ENCODE measurements at places on chromosomes 11 and 22.

DNA sequence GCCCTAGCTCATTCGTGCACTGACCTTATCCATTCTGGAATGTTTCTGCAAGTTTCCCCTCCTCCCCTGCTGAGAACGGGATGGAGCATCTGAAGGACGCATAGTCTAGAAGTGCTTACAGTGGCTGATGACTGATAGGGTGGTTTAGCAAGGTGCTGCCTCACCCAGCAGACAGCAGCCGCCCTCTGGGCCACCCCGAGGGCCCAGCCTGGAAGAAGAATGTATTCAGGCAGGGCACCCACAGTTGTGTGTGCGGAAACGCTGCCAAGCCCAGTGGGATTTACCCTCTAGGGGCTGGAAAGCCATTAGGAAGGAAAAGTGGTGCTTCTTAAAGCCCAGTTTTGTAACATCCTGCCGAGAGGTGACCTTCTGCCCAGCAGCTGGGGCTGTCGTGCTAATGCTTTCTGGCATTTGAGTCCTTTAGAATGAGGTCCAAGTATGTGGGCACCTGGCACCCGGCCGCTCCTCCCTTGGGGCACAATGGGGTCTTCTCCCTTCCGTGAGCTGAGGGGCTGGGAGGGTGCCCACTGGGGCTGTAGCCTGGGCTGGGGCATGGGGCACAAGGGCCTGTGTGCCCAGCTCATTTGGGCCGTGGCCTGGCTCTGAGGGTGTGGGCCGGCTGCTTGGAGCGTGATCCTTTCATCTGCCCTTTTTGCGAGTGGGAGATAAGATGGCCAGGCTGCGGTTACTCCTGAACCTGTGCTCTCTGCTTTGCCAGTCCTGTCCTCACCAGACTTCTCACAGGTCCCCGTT is 14.4 kb downstream of the FBLN1 start:
- no peak for DNase-seq

- DNase-seq = no peak
Observed at GRCh38 chr11:113465786-113466185, 9.4 kb downstream of the DRD2 start.

- DNase-seq = no peak
Observed at GRCh38 chr11:89267660-89268302, 90.1 kb downstream of the TYR start.

GRCh38 chr11:59918480-59918879 is 19.8 kb upstream of the OOSP1 start:
- DNase-seq = no peak

- DNase-seq = no peak
Observed at GRCh38 chr11:119445850-119446249, 22.9 kb upstream of the THY1 start.

DNA sequence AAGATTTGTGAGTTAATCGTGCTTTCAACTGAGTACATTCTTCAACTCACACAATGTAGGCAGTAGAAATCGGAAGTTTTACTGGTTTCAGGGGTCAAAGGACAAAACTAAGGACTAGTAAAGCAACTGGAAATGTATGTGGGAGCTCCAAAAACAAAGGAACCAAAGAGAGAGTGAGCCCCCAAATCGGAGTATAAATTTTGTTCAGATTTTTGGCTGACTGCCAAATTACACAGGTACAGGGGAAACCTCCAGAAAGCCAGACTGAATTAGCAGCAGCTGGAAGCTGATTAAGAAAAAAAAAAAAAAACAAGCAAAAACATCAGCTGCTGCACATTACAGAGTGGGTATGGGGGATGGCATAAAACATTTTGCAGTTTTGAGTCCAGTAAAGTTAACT is 75.2 kb upstream of the GNAZ start:
- DNase-seq = no peak

DNA sequence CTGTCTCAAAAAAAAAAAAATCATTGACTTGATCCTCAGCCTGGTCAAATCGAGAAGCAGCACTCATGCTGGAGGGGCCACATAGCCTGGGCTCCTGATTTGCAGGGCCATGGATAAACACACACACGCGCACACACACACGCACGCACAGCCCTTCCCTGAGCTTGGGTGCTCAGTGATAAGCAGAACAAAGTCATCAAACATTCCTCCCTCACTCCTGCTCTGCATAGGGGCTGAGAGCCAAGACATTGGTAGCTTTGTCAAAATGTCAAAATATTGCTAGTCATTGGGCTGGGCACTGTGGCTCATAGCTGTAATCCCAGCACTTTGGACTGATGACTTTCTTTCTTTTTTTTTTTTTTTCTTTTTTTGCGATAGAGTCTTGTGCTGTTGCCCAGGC is 34.0 kb upstream of the A4GALT start:
- no peak for DNase-seq

DNA sequence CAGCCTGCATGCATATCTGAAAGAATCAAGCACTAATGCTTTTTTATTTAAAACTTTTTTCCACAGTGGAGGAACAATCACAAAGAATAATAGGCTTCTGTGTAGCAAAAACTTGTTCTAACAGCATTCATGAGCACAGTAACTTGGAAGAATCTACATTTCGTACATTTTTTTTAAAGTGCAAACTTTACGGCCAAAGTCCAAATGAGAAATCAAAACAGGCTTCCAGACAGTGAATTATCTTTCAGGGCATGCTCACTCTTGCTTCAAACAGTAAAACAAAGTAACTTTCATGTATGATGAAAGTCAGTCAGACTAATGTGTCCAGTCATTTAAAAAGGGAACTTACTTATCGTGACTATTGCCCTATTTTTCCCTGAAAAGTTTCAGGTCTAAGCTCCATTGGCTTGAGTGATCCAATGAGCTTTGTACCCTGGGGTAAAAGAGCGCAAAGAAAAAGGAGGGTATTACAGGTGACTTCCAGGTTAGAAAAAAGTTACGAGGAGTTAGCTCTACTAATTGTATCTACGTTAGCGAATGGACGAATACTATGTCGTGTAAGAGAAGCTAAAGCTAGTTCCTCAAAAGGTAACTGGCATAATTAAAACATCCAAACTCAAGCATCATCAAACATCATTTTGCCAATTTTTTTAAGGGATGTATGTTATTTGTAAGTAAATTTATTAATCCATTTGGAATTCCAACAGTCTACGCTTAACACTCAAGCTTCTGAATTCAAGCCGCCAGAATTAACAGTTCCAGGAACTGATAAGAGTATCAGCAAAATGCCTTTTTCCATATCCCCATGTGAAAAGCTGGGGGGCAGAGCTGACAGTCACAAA is 1.7 kb downstream of the PICALM start:
- DNase-seq = peak; percentile 84

DNA sequence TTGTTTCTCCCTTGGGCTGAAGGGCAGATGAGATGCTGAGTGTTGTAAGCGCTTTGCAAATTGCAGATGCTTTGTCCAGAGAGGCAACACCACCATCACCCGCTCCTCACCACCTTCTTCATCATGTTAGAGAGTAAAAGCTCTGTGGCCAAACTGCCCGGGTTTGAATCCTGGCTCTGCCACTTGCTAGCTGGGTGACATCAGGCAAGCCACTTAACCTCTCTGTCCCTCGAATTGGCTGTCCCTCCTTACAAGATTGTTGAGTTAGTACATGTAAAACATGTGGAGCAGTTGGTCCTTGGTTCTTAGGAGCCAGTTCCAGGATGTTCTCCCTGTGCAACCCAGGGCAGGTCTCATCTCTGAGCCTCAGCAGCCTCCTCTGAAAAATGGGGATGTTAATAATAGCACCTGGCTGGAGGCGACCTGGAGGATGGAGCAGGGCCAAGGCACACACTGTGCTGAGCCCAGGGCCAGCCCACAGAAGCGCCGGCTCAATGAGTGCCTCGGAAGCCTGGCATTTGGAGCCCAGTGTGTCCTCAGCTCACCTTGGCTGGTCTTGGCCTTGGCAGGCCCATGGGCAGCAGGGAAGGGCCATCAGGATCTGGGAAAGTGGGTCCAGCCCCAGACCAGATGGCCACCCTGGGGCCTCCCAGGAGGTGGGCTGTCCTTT is 10.5 kb downstream of the C11orf86 start:
- no peak for DNase-seq

DNA sequence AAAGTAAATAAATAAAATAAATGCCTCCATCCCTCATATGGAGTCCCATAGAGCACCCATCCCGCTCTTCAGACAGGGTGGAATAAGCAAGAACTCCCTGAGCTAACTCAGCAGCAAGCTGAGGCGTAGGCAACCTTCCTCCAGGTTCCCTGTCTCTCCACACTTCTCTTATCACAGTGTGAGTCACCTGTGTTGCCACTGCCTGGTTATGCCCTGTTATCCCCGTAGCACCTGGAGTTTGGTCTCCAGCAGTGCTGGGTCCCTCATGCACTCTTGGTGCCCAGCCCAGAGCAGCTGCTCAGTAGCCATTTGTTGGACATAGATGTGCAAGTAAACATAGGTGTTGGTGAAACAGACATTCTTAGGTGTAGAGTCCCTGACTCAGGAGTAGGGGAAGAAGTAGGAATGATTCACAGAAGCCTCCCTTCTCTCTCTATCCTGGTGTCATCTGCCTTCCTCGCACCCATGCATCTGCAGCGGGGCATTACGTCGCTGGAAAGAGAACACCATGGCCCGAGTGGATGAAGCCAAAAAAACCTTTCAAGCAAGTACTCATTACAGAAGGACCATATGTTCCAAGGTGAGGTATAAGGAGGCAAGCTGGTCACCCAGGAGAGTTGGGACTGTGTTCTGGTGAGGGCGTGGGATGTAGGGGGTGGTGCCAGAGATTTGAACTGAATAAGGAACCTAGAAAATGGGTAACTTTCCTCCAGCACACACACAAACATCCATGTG is 56.0 kb downstream of the PISD start:
- no peak for DNase-seq

DNA sequence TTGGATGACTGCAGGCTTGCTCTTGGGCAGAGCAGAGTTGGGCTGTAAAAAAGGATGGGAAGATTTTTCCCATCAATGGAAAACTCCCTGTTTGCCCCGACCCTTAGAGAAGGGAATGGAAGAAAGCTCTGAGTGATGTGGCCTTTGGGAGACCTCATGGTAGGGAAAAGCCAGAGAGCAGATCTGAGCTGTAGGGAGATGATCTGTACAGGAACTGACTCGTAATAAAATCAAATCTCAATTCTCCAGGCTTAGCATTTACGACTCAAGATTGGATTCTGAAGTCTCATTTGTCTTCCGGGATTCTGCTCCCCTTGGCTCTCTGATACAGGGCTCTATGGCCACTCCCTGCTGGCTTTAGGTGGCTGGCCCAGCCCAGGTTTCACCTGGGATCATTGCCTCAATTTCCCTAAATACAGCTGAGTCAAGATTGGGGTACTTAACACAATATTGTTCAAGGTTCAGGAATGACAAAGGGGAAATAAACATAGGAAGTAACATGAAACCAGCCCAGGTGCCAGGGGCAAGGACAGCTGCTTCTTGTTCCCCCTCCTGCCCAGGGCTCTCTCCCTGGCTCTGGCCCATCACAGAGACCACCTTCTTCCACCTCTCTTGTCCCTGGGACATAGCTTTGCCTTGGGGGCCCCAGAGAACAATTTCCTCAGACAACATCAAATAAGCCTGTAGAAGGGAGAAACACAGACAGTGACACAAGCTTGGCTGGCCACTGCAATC is 38.4 kb upstream of the THY1 start:
- no peak for DNase-seq

DNA sequence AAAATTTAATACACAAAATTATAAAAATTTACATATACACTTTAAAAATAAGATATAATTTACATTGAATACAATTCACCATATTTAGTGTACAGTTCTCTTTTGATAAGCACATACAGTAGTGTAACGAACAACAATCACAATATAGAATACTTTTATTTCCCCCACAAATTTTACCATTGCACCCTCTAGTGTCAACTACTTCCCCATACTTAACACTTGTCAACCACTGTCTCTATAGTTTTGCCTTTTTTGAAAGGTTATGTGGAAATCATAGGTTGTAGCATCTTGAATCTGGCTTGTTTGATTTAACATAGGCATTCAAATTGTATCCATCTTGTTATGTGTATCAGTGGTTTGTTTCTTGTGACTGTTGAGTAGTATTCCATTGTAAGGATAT is 21.3 kb upstream of the PANX1 start:
- no peak for DNase-seq

- DNase-seq = no peak
Observed at GRCh38 chr11:35553831-35554230, 28.4 kb upstream of the PAMR1 start.

DNA sequence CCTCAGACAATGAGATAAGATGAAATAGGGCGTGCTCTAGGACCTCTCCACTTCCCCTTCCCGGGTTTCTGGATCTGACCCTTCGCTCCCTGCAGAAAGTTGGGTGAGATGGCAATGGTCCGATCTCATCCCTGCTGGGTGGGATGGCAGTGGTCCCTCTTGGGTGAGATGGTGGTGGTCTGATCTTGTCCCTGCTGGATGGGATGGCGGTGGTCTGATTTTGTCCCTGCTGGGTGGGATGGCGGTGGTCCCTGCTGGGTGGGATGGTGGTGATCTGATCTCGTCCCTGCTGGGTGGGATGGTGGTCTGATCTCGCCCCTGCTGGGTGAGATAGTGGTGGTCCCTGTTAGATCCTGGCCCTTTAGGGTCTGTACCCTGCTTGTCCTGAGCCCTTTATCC is 21.3 kb downstream of the ST14 start:
- DNase-seq = no peak

GRCh38 chr22:21780259-21780658 is 44.7 kb upstream of the YPEL1 start:
- no peak for DNase-seq

- no peak for DNase-seq
Observed at GRCh38 chr22:32325416-32325801, 32.3 kb upstream of the RFPL3 start.

DNA sequence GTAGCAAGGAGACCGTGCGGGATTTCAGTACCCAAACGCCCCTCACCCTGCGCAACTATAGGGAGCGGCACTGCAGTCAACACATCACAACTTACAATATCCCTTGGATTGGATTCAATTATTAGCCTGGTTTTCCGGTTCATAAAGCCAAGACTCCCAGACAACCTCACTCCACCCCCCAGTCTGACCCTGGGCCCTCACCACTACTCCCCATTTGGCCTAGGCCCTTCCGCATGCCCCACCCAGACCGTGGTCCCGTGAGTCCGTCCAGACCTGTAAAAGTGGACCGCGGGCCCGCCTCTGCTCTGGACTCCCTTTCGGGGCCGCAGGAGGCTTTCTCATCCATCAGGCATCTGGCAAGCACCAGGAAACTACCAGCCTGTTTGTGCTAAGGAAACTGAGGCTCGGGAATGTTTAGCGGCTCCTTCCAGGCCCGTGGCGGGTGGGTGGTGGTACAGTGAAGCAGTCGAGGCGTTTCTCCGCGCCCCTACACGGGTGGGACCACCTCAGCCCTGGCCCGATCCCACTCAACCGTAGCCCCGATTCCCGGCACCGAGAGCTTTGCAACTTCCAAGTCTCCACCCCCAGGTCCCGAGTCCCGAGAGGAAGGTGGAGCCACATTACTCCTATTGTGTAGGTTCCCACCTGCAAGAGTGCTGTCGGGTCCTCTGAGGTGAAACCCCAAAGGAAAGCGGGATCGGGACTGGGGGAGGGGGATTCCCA is 679 bp upstream of the DPP3 start:
- DNase-seq = peak; percentile 25

DNA sequence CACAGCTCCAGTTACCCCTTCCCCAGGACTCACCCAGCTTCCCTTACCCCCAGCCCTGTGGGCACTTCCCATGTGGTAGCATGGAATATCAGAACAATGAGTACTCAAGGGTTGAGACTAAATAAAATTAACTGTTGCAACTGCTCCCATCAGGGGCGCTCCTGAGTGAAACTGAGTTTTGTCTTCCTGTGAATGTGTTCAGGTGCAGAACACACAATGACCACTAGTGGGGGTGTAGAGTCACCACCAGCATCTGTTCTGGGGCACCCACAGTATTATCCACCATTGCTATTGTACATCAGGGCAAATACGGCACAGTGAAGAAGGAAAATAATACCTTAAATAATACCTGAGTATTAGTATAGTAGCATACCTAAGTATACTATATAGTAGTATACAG is 689.7 kb downstream of the TBC1D22A start:
- no peak for DNase-seq
